ENCODE measurements at places on chromosomes 11 and 22.

- DNase-seq = no peak
Observed at GRCh38 chr11:126518972-126519690, 163.6 kb downstream of the ST3GAL4 start.

- DNase-seq = no peak
Observed at GRCh38 chr22:33429281-33429680, 371.1 kb upstream of the SYN3 start.

GRCh38 chr22:23675502-23676415 lies 15.1 kb upstream of the RGL4 start:
- no peak for DNase-seq

DNA sequence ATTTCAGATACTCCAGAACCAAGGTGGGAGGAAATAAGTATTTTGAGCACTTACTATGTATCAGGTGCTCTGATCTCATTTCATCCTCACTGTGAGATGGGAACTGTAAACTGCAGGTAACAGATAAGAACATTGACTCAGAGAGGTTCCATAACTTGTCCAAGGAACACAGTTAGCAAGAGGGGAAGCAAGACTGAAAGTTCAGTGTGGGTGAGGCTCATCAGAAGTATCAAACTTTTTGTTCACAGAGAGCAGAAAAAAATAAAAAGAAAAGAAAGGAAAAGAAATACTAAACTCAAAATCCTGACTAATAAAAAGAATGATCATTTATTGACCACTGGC lies 37.1 kb downstream of the RAB30 start:
- no peak for DNase-seq

DNA sequence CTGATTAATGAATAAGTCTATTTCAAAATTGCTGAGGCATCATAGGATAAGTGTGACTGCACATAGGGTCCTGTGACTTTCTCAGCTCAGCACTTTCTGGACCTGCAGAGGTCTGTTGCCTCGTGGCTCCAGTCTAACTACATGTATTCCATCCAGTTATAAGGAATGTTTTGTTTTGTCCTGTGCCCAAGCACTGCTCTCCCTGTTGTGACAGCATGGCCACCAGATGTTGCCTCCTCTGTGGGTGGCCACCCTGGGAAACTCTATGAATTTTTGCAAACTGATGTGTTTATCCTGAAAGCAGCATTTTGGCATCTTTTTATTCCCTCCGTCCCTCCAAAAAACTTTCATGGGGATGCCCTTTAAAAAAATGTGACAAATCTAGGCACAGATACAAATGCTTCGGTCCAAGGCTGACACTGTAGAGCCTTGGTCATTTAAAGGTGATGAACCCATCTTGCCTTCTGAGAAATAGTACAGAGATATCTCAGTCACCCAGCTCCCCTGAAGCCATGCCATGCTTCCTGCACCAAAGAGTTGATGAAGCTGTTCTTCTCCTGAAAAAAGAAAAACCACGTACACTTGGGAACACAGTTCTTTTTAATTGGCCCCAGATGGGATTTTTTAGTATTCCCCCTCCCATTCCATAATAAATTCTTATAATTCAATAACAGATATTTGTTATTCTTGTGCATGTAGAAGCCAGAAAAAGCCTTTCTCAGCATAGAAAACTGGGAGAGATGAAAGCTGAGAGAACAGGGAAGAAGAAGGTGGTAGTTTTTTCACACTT lies 72.6 kb downstream of the CCDC34 start:
- no peak for DNase-seq

DNA sequence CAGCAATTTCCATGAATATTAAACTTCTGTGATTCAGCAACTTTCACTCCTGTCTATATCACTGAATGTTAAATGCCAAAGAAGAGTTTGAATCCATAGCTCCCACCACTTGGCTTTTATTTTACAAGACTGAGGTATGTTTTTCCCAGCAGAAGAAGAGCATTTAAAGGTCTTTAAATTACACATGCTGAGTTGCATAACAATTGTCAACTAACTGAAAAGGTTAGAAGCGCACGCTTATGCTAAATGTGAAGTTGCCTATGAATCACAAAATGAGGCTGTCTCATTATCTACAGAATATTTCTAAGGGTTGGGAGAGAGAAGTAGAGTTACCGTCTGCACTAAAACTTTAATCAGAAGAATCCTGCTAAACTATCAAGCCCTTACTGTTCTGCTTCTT lies 1086.3 kb downstream of the FAM181B start:
- DNase-seq = no peak

- no peak for DNase-seq
Observed at GRCh38 chr22:43554259-43554636, 142.4 kb downstream of the MPPED1 start.

- DNase-seq = no peak
Observed at GRCh38 chr11:14158393-14158792, 195.9 kb downstream of the SPON1 start.

- DNase-seq = no peak
Observed at GRCh38 chr11:92460213-92460612, 235.6 kb downstream of the FAT3 start.

GRCh38 chr22:40122792-40123191 lies 54.9 kb upstream of the TNRC6B start:
- DNase-seq = no peak

DNA sequence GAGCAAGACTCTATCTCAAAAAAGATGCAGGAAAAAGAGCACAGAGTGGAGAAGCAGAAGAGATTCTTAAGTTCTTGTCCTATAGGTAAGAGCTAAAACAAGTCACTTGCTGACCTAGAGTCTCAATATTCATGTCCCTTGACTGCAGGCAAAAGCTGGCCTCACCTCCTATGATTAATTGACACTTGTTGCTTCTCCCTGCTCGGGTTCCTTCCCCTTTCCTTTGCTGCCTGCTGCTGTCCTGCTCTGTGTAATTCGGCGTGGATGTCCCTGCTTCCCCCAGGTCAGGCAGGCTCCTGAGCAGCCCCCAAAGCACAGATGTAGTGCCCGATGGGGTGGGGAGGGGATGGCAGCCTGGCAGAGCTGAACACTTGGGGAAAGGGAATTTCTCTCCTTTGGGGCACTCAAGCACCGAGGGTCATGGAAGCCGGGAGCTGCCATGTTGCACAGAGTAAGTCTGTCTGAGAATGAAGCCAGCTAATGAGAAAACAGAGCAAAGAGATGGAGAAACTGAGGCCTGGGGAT lies 60.8 kb upstream of the NUP50 start:
- no peak for DNase-seq

DNA sequence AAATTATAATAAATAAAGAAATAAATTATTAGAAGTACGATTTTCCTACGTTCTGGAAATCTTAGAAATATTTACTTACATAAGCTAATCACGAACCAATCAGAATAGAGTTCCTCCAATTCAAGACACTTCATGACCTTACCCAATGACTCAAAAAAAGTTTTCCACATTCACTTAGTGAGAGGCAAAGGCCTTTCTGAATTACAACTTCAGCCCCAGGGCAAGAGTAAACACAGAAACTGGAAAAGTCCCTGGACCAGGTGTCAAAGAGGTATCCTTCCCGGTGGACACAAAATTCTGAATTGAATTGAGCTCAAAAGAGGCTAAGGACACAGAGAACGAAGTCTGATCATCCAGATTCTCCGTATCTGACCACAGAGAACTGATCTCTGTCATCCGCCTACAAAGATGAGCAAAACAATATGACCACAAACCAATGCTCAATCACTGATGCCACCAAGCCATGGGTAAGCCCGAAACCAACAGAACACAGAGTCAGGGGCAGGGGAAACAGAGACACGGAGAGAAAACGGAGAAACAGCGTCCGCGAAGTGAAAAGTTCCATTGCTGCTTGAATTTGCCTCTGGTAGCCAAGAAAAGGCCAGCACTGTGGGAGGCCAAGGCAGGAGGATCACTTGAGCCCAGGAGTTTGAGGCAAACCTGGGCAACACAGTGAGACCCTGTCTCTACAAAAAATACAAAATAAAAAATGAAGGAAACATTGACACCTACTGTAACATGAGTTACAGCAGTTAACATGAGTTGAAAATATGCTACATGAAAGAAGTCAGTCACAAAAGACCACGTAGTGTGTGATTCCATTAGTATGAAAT lies 6.8 kb downstream of the BID start:
- no peak for DNase-seq

DNA sequence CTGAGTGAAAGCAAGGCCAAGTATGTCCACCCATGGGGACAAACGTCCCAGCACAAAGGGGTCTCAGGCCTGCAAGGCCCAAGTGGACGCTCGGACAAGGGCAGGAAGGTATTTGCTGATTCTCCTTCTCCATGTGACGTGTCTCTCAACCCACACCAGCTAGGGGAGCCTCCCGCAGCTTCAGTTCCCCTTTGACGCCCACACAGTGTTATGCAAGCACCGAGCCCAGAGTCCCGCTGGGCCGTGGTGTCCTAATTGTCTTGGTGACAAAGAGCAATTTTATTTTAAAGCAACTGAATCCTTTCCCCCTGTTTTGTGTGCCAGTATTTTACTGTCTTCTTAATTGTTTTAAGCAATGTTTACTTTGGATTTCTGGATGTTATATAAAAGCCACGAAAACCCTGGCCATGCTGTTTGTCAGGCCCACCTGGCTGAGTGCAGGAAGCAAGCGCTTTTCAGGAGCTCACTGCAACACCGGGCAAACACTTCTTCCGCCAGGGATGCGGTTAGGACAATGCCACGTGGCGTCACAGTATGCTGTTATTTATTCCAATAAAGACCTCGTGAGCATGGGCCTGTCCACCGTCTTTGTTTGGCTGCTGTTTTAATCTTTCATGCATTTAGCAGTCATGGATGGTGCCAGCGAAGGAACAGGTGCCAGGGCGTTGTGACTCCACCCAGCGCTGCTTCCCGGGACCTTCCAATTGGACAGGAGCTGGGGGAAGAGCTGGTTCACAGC lies 8.2 kb upstream of the PARVG start:
- no peak for DNase-seq

GRCh38 chr22:39524753-39525657 lies 4.6 kb downstream of the ATF4 start:
- DNase-seq = no peak

Data from H54 (cell line).